ENCODE measurements at places on chromosomes 1 and 21. TPM values are rescaled to one million over a fixed set of nuclear protein-coding genes. Genes with fewer than 3 reads are reported as not detected.

Gene RIPPLY3
- not detected for total RNA-seq

Gene PPIAL4G
- 2.2 TPM for total RNA-seq

Gene HPDL
- 1.3 TPM for total RNA-seq

Gene OR10T2
- not detected for total RNA-seq

Gene CRYAA
- not detected for total RNA-seq

Gene LCE1A
- not detected for total RNA-seq

Gene TRABD2B
- total RNA-seq, result not detected

Gene AQP10
- total RNA-seq, result not detected

Gene C1QTNF12
- total RNA-seq, result not detected

Gene L1TD1
- not detected for total RNA-seq

Gene RNU1-1
- total RNA-seq, result under 0.01 TPM

Gene TNFRSF9
- total RNA-seq, result not detected
